ENCODE measurements at places on chromosomes 12 and 14. TPM values are rescaled to one million over a fixed set of nuclear protein-coding genes. Genes with fewer than 3 reads are reported as not detected.
A peak's percentile ranks its signal among the peaks of the same experiment; 100 is the strongest.

- DNase-seq = no peak
- no peak overlapping the region for H3K4me3 ChIP-seq
- no peaks in the 10 kb centered on the region for H3K27me3 ChIP-seq
- H3K27ac ChIP-seq = no peak overlapping the region
- H3K4me1 ChIP-seq = no peaks in the 10 kb centered on the region
Observed at GRCh38 chr14:84804468-84804867, 725.5 kb upstream of the FLRT2 start.

The FGF23 gene
- total RNA-seq = 0.25 TPM

The SIX6 gene
- total RNA-seq = not detected

DNA sequence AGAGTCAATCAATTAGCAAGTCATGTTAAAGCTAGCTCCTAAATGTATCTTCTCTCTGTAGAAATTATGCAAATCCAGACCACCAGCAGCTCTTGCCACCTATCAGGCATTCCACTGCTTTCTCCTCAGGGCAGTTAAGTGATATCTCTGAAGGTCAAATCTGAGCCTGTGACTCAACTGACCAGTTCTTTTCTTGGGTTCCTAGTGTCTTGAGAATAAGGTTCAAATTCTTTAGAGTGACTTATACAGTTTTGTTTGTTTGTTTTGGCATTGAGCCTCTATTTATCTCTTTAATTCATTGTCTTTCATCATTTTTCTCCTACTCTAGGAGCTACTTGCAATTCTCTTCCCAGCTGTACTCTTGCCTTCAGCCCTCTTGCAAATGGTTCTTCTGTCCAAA is 2.5 kb upstream of the LRIG3 start:
- no peak for DNase-seq
- no peaks in the 10 kb centered on the region for H3K27me3 ChIP-seq
- no peak overlapping the region for H3K27ac ChIP-seq
- no peaks in the 10 kb centered on the region for H3K36me3 ChIP-seq
- H3K4me3 ChIP-seq = peak overlapping the region; percentile 33

DNA sequence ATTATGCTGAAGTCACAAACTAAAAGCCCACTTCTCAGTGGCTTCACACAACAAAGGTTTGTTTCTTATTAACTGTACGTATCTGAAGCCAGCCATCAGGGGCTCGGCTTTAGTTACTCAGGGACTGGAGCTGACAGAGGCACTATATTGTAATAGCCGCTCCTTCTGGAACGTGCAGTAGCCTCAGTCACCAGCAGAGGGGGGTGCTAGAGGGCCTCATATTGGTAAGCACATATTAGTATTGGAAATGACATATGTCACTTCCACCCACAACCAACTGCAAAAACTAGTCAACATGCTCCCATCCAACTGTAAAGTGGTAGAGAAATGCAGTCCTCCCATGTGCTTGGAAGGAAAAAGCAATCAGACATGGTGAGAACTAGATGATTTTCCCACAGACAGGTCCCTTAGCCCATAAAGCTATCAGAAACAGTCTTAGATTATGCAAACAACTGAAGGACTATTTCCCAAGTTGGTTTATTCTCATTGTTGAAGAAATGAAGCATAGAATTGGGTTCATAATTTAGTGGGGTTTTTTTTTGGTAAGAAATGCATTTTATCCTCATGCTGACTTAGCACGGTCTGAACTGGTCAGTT is 183.6 kb upstream of the G2E3 start:
- H3K4me3 ChIP-seq = no peak overlapping the region
- H3K27ac ChIP-seq = no peak overlapping the region
- H3K4me1 ChIP-seq = peaks cover 4% of the 10 kb centered on the region
- H3K36me3 ChIP-seq = no peaks in the 10 kb centered on the region
- DNase-seq = peak; percentile 57

- no peak for DNase-seq
- peaks cover 13% of the 10 kb centered on the region for H3K36me3 ChIP-seq
- H3K27ac ChIP-seq = no peak overlapping the region
- H3K4me1 ChIP-seq = no peaks in the 10 kb centered on the region
- H3K27me3 ChIP-seq = no peaks in the 10 kb centered on the region
Observed at GRCh38 chr12:40325349-40325960, 100.7 kb downstream of the LRRK2 start.

The P2RX2 gene
- not detected for total RNA-seq

- H3K4me3 ChIP-seq = no peak overlapping the region
- H3K36me3 ChIP-seq = no peaks in the 10 kb centered on the region
- H3K4me1 ChIP-seq = no peaks in the 10 kb centered on the region
- H3K27ac ChIP-seq = no peak overlapping the region
Observed at GRCh38 chr12:105261010-105261409, 25.0 kb upstream of the APPL2 start.

GRCh38 chr14:57898837-57899572 is 33.1 kb upstream of the SLC35F4 start:
- H3K27ac ChIP-seq = no peak overlapping the region
- H3K4me3 ChIP-seq = no peak overlapping the region
- no peaks in the 10 kb centered on the region for H3K4me1 ChIP-seq
- H3K36me3 ChIP-seq = no peaks in the 10 kb centered on the region

The GRIP1 gene
- 38.4 TPM for total RNA-seq

GRCh38 chr12:47604221-47604873 is 101.5 kb downstream of the RPAP3 start:
- no peak for DNase-seq
- H3K4me3 ChIP-seq = no peak overlapping the region
- peaks cover 39% of the 10 kb centered on the region for H3K36me3 ChIP-seq
- H3K27ac ChIP-seq = no peak overlapping the region

DNA sequence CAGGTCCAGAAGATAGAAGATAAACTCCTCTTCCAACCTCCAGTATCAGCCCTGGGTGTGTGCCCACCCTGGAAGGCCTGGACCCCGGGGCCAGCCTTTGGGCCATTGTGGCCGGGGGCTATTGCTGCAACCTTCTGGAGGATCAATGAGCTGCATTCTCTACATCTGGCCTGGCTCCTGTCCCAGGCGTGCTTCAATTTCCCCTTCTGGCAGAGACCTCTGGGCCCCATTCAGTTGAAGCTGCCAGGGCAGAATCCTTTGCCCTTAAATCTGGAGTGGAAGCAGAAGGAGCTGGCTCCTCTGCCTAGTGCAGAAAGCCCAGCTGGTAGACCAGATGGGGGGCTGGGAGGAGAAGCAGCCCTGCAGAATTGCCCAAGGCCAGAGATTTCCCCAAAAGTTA is 10.0 kb downstream of the NYNRIN start:
- H3K4me1 ChIP-seq = no peaks in the 10 kb centered on the region
- no peaks in the 10 kb centered on the region for H3K36me3 ChIP-seq
- DNase-seq = no peak
- no peak overlapping the region for H3K27ac ChIP-seq
- H3K4me3 ChIP-seq = no peak overlapping the region

- H3K27ac ChIP-seq = no peak overlapping the region
- peaks cover 2% of the 10 kb centered on the region for H3K36me3 ChIP-seq
- no peak for DNase-seq
- no peaks in the 10 kb centered on the region for H3K27me3 ChIP-seq
- no peak overlapping the region for H3K4me3 ChIP-seq
- H3K4me1 ChIP-seq = peaks cover 57% of the 10 kb centered on the region
Observed at GRCh38 chr12:93419388-93420034, 22.2 kb downstream of the UBE2N start.

DNA sequence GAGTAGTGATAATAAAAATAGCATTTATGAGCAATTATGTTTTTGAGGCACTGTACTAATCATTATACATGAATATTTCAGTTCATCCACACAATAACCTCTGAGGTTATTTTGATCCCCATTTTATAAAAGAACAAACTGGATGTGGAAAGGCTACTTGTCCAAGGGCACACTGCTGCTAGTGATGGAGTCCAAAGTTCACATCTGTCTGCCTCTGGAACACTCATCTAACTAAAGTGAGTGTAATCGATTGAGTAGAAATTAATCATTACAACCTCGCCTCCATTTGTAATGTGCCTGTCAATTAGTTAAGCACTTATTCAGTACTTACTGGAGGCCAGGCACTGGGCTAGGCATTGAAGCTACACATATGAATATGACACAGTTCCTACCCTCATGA is 55.4 kb downstream of the TMEM260 start:
- DNase-seq = no peak
- peaks cover 6% of the 10 kb centered on the region for H3K27me3 ChIP-seq
- peaks cover 77% of the 10 kb centered on the region for H3K36me3 ChIP-seq
- no peak overlapping the region for H3K4me3 ChIP-seq
- H3K4me1 ChIP-seq = no peaks in the 10 kb centered on the region

The PLEK2 gene
- not detected for total RNA-seq

GRCh38 chr14:52018252-52018651 is 28.9 kb downstream of the RTRAF start:
- no peak for DNase-seq
- H3K4me1 ChIP-seq = peaks cover 46% of the 10 kb centered on the region
- peaks cover 7% of the 10 kb centered on the region for H3K27me3 ChIP-seq
- peaks cover 16% of the 10 kb centered on the region for H3K36me3 ChIP-seq
- no peak overlapping the region for H3K4me3 ChIP-seq

The ENDOU gene
- total RNA-seq = not detected

The DPPA3 gene
- not detected for total RNA-seq

GRCh38 chr14:44369401-44370123 is 137.5 kb downstream of the FSCB start:
- H3K4me3 ChIP-seq = no peak overlapping the region
- H3K36me3 ChIP-seq = no peaks in the 10 kb centered on the region
- H3K27me3 ChIP-seq = no peaks in the 10 kb centered on the region
- no peaks in the 10 kb centered on the region for H3K4me1 ChIP-seq
- H3K27ac ChIP-seq = no peak overlapping the region
- DNase-seq = no peak

Measured in neural crest cell (in vitro differentiated cells).